ENCODE measurements at places on chromosomes 11 and 22.

DNA sequence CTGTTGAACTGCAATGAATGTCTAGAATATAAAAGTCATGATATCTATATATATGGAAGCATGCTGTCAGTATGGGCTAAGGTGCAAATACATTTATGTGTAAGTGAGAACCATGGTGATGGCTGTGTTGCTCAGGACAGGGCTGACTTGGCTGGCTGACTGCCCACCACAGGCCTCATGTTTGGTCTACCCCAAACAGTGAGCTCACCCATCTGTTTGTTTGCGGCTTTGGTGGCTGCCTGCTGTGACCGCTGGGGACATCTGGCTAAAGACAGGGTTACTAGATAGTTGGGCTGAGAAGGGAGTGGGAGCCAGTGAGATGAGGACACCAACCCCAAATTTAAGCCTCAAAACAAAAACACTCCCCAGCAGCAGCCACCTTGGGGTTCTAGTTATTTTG lies 6.3 kb downstream of the CD44 start:
- no peak for DNase-seq

DNA sequence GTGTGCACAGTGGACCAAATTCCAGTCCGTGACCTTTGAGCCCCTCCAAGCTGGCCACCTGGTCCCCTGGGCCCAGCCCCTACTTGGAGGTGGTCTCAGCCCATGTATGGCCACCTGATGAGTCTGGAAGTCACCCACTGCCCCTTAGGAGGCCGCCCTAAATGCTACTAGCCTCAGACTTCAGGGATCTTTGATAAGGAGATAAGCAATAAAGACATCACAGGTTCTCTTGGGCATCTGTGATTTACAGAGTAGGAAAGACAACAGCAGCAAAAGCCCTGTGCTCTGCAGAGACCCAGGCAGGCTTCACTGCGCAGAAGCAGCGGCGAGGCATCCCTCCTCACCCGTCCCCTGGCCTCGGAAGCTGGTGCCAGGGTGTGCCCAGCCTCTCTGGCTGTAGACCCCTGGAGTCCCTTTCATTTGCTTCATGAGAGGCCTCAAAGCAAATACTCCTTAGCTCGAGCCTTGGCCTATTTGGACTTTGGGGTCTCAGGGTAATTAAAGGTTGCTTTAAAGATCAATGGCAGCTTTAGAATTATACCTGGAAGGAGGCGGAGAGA lies 360.1 kb downstream of the TBC1D22A start:
- no peak for DNase-seq

DNA sequence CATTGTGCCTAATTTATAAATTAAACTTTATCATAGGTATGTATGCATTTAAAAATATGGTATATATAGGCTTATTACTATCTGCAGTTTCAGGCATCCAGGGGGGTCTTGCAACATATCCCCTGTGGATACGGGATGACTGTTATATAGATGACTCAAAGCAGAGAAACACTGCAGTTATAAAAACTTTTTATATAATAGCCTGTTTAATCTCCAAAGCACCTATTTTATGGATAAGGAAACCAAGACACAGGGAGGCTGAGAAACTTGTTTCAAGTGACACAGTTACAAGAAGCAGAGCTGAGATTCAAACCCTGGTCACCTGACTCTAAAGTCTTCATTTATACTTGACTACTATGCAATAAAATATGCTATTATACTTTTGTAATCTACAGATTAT lies 897.7 kb downstream of the KCNA4 start:
- DNase-seq = no peak

GRCh38 chr22:20170170-20170569 lies 19.3 kb upstream of the CCDC188 start:
- DNase-seq = no peak

DNA sequence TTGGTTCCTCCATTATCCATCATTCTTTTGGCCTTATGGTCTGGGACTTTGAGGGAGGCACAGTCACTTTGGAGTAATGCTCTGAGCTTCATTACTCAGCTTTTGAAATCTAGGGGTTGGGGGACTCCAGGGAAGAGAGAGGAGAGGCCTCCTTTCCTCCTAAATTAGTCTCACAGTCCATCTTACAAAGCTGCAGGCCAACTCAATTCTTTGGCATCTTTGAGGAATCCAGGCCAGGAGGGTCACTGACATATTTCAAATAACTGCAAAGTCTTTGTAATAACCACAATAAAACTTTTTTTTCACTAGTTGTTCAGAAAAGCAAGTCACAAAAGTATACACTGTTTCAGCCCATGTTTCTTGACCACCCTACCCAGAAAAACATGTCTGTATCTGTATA lies 73.3 kb upstream of the FAR1 start:
- no peak for DNase-seq

- DNase-seq = peak; percentile 29
Observed at GRCh38 chr11:44775366-44775984, 48.7 kb downstream of the TSPAN18 start.

DNA sequence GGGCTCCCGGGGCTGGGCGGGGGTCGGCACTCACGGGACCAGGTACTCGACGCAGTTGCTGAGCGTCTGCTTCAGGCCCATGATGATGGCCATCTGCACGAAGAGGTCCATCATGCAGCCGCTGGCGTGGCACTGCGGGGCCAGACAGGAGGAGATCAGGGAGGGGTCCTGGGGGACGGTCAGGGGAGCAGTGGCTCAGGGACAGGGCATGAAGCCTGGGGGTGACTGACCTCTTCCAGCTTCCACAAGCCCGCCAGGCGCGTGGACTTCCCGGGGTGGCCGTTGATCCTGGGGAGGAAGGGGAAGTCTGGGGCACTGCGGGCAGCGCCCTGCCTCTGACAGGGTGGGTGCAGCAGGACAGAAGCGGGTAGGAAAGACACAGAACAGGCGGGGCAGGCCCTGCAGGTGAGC lies 6.1 kb upstream of the SIGIRR start:
- DNase-seq = no peak

DNA sequence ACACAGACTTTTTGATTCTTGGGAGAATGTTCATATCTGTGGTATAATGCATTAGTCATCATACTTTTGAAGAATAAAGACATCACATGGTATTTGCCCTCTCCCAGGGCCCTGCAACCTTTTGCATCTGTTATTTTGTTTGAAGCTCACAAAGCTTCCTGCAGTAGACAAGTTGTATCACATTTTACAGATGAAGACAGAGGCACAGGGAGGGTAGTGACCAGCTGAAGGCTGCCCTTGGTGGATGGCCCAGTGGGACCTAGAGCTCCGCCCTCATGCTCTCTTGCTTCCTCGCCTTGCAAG lies 66.4 kb downstream of the UBASH3B start:
- no peak for DNase-seq

DNA sequence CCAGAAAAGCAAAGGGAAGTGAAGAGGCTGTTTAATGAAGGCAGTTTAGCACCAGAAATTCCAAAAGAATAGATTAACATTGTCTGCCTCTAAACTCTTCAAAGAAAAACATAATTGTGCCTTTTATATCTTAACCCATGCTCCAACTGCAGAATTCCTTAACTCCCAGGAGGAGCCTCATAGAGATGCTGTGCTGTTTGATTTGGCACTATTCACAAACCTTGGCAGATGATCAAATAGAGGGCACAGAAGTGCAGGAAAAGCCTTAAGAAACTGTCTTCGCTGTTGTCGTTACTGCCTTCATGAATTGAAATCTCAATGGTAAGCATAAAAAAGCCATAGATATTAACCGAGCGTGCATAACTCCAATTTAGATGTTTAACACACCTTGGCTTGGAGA lies 124.1 kb upstream of the MPPED2 start:
- DNase-seq = no peak

DNA sequence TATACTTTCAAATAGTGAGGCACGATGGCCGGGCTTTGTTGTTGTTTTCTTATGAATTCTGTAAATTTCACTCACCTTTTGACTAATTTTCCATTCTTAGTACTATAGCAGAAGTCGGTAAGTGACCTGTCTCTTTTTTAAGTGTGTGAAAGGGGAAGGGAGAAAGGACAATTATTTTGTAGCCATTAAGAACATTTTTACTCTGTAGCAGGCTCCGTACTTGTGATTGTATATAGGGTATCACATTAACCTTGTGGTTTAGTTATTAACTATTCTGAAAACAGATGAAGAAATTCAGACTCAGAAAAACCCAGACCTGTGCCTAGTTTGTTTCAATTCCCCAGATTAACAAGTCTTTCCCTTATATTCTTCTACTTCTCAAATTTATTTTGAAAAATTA lies 78.7 kb downstream of the CASP12 start:
- DNase-seq = no peak

GRCh38 chr22:19803736-19804267 lies 43.2 kb downstream of the TBX1 start:
- no peak for DNase-seq

- no peak for DNase-seq
Observed at GRCh38 chr11:83120327-83120726, 36.6 kb upstream of the PCF11 start.

GRCh38 chr22:27808451-27809225 lies 7.1 kb upstream of the MN1 start:
- no peak for DNase-seq

GRCh38 chr11:29319210-29319609 lies 697.6 kb downstream of the KCNA4 start:
- DNase-seq = no peak

DNA sequence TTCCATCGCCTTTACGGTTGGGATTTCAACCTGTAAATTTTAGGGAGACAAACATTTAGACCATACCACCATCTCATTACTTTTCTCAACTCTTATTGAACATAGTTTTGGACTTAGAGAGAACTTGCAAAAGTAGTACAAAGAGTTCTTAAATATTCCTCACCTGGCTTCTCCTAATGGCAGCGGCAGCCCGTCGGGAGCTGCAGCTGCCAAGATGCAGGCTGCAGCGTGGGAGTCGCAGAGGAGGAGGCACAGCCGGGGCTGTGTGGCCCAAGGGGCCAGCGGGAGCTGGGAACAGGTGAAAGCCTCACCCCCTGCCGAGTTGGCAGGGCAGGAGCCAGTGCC lies 23.1 kb upstream of the RNASEH2C start:
- no peak for DNase-seq

DNA sequence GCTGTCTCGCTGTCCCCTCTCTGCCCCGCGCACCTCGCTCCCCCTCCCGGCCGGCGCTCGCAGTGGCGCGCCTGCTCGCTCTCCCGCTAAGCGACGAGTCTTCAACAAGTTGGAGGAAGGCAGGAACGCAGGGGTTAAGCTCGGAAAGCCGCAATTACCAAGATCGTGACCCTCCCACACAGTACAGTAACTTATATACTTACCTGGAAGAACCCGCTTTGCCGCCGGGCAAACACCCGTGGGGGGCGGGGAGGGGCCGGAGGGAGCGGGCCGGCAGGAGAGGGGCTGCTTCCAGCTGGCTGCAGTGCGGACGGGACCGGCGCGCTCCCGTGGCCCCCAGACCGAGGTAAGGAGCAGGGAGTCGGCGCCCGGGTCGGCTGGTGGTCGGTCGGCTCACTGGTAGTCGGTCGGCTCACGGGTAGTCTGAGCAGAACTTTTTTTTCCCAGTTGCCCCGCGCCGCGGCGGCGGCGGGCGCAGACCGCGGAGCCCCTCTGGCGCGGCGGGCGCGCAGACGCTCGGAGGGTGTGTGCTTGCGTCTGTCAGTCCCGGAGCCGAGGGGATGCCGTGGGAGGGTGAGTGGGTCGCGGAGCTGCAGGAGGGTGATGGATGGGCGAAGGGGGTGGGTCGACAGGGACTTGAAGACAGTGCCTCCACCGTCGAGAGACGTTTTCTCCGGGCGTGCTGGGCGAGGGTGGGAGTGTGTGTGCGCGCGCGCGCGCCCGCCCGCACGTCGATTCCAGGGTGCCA lies 101.2 kb upstream of the HSD17B12 start:
- no peak for DNase-seq

GRCh38 chr11:27254744-27255446 lies 108.1 kb downstream of the CCDC34 start:
- no peak for DNase-seq

- DNase-seq = no peak
Observed at GRCh38 chr11:50412832-50413231, 380.2 kb downstream of the OR4C45 start.

- DNase-seq = no peak
Observed at GRCh38 chr11:75308116-75308515, 43.3 kb downstream of the ARRB1 start.

DNA sequence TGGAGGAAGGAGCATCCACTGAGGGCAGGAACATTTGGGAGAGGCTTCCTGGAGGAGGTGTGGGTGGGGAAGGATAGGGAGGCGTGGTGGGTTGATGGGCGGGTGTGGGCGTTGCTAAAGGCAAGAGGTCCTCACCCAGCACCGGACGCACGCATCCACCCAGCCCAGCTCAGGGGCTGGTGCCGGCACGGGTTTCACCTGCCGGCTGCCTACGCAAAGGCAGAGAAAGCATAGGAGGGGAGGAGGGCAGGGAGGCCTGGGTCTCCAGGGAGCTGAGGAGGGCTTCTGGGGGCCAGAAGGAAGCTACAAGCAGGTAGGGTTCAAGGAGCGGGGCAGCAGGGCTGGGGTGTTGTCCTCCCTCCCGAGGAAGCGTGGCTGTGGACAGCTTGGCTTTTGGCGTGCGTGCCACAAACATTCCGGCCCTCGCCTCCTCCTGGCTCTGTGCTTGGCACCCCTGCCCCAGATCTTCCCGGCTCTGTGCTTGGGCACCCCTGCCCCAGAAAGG lies 7.8 kb downstream of the SSH3 start:
- DNase-seq = no peak

DNA sequence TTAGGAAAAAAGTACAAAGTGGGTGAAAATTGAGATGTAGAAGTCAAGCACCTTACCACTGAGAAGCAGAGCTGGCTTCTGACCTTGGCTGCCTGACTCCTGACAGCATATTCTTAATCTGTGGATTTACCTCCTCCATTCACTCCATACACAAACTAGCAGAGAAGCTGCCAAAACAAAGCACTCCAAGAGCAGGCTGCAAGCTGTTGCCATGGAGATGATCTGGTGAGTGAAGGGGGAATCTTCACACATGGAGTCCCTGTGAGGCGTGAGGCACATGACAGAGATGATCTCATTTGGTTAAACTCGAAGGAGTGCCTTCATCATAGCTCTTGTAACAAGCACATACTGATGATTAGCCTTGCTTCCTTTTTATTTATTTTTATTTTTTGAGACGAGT lies 16.1 kb downstream of the COMMD9 start:
- DNase-seq = no peak

DNA sequence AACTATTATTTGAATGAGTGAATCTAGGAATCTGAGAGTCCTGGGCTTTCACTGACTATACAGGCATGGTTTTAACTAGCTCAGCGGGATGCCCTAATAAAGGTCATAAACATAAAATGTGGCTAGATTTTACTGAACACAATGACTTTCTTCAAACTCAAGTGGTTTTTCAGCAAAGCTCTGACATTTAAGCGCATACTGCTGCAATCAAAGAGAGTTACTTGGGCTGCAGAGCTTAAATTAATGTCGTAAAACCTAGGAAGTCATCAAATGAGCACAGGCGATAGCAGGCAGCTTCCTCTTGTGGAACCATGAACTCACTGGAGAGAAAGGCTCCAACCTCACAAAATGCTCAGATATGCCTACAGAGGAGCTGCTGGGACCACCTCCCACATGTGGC lies 6.7 kb downstream of the CSNK2A3 start:
- DNase-seq = no peak

Measured in effector CD8-positive, alpha-beta T cell (primary cell).